ENCODE measurements at places on chromosomes 12 and 14.

DNA sequence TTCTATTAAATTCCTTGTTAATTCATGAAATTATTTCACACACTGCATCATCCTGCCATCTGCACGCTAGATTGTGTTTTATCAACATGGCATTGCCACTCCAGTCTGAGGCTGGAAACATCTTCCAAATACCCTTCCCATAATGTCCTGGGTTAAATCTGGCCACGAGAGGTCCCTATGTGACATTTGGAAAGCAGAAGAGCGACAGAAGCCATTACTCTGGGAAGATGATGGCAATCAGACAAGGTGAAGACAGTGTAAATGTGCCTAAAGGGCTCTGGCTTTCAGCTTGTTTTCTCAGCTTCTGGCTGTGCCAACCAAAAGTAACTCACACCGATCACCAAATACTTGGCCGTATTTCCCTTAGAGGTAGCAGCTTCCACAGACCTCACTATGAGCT, 144.8 kb downstream of the CAPZA3 start:
- no peak for DNase-seq

- no peak for DNase-seq
Observed at GRCh38 chr12:53929527-53929926, 9.1 kb upstream of the HOXC13 start.

- no peak for DNase-seq
Observed at GRCh38 chr14:104953097-104953496, 25.1 kb downstream of the AHNAK2 start.

GRCh38 chr12:78293059-78293686, 462.5 kb downstream of the NAV3 start:
- DNase-seq: no peak

DNA sequence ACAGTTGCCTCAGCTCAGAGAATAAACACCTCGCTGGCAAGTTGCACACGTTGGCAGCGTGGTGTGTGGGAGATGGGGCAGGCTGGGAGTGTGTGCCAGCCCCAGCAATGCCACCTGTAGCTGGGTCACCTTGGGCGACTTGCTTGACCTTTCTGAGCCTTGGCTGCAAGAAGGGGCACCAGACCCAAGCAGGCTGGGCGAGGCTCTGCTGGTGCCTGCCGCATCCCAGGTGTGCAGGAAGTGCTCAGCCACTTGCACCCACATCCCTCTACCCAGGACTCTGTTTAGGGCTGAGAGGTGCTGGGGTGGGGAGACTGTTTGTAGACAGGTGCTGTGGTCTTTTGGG, 629 bp downstream of the FAM181A start:
- no peak for DNase-seq

DNA sequence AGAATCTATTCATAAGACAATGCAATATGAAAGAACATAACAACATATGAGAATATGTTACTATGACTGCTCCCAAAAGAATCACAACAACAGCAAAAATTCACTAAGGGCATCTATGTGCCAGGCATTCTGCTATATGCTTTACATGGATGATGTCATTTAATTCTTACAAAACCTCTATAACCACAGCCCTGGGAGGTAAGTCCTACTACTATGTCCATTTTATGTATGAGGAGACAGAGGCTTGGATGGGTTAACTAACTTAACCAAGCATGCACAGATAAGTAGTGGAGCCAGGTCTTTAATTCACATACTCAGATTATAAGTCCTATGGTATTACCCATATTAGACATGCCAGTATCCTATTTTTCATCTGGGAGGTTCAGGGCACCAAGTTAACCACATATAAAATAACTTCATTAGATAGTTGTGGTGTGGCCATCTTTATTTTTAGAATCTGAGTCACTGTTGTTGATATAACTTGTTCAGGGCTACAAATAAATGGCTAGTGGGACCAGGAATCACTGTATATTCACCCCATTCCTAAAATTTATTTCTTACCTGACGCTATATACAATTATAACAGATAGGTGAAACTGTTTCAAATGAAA, 33.2 kb upstream of the RAD51AP1 start:
- DNase-seq: no peak

DNA sequence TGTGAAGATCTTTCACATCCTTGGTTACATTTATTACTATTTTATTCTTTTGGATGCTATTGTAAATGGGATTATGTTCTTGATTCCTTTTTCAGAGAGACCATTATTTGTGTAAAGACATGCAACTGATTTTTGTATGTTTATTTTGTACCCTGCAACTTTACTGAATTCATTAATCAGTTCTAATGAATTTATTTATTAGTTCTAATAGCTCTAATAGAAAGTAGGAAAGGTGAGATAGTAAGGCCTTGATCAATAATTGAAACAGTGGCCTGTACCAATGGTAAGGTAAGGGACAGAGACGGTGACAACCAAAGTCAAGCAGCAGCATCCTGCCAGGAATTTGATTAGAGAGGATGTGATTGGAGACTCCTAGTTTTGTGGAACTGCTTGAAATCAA, 224.1 kb downstream of the PHLDA1 start:
- no peak for DNase-seq

DNA sequence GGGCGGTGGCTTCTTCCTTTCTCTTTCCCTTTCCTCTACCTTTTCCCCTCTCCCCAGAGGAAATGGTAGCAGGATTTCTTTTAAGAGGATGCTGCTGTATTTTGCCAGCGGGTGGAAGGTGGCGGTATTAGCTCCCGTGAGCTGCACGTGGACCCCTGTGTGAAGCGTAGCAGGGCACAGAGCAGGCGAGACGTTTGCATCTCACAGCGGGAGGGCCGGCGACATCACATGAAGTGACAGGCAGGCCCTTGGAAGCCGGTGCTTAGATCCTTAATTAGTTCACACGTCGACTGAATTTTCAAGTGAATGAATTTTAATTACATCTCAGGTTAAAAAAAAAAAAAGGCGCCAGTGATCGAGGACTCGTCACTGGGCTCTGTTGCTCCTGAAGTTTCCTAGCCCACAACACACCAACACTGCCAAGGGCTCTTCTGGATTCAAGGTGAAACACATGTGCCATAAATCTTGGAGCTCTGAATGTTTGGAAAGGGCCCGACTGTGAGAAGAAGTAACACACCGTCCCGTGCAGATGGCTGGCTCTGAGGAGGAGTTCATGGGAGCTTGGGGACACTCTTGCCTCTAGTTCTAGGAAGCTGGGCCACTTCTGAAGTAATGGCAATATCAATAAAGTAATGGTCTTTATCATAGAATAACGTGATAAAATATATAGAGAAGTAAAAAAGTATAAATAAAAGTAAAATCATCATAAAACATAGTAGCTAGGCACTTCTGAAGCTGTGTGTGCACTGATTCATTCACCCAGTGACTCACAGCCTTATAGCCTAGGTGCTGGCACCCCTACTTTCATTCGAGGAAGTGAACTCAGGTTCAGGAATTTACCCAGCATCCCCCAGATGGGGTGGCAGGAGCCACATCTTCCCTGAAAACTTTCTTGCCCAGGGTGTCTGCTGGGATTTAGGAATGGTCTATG, 75.3 kb downstream of the AACS start:
- peak; percentile 20 for DNase-seq
